ENCODE measurements at places on chromosomes 2 and 18.

DNA sequence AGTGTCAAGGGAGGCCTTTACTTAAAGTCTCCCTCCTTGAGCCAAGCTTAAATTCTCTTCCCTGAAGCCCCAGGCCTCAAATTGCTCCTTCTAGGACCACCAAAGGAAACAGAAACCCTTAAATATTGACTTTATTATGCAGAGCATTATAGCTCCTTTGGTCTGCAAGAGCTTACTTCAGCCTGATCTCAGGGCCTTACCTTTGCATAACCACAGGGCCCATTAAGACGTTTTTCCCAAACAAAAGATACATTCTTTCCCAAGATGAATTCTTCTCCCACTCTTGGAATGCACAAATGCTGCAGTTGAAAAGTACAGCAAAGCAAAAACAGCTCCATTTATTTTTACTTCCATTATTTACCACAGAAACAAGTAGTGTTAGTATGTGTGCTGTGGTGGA lies 130.8 kb downstream of the B3GNT2 start:
- no peak for DNase-seq

- no peak for DNase-seq
Observed at GRCh38 chr2:182887753-182888415, 21.4 kb upstream of the FRZB start.

DNA sequence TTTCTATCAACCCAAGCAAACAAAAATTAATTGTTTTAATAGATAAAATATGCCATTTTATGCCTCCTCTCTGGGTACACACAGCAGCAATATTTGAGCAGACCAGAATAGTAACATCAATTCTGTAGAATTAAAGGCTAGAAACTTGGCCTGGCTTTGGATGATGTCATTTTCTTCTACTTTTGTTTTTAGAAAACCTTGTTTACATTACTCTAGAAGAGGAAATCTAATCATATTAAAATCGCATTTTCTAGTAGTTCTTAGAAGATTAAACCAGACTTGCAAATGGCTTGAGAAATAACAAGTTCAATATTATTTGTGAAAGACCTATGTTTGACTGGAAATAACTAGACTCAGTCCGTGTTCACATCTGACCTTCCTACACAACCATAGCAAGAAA lies 102.3 kb upstream of the RFX8 start:
- no peak for DNase-seq

DNA sequence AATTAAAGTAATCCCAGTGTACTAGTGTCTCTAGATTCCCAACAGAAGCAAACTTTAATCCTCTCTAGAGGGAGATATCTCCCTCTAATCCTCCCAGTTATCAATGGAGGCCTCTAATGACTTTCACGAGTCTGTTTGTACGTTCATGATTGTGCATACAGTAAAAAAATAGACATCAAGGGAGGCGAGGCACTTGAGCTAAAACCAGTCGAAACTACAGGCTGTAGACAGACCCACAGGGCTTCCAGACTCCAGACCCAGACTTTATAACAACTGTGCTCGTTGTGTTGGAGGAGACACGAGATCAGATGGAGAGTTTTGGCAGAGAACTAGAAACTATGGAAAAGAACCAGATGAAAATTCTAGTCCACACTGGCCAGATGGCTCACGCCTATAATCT lies 7.0 kb downstream of the DGKD start:
- DNase-seq = no peak

- DNase-seq = no peak
Observed at GRCh38 chr2:23019476-23019875, 365.5 kb upstream of the KLHL29 start.

DNA sequence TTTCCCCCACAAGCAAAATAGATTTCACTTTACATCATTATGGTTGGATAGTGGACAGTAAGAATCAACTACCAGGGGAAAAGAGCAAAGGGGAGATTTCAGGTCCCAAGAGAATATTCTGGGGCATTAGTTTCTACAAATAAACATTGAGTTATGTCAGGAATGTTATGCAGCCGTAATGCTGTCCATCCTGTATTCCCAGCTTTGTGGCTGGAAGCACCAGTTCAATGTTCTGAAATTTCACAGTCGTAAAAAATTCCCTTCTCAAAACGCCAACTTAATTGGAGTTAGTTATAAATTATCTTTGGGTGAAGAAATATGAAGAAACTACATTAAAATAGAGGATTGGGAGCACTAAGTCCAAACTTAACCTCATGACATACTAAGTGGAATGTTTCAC lies 141.5 kb upstream of the FIGN start:
- no peak for DNase-seq

GRCh38 chr2:185813707-185814106 lies 75.1 kb downstream of the FSIP2 start:
- DNase-seq = no peak

GRCh38 chr2:230664128-230664527 lies 48.5 kb upstream of the CAB39 start:
- DNase-seq = no peak
